ENCODE measurements at places on chromosomes 1 and 21.

GRCh38 chr1:153515504-153516394 lies 20.0 kb downstream of the S100A6 start:
- DNase-seq = no peak

DNA sequence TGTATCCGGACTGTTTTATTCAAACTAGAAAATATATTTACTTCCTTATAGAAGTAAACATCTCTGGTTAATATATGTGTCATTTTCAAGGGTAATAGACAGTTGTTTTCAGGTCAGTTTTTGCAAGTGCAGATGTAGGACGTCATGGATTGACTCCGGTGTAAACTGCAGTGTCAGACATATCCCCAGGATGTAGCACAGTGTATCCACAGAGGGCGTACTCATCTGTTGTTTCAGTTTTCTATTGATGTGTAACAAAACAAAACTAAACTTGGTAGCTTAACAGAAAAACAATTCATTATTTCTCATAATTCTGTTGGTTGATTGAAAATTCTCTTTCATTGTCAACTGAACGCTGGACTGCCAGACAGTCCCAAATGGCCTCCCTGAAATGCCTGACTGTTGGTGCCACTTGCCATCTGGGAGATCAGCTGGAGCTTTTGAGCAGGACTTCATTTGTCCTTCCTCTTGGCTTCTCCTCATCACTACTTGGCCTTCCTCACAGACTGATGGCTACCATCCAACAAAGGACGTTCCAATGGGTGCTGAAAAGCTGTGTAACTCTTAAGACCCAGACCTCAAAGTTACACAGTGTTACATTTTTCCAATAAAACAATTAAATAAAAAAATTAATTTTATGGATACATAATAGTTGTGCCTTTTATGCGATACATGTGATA lies 181.6 kb downstream of the NCAM2 start:
- no peak for DNase-seq

- no peak for DNase-seq
Measured at GRCh38 chr1:16294219-16295212, 57.5 kb upstream of the CPLANE2 start.

DNA sequence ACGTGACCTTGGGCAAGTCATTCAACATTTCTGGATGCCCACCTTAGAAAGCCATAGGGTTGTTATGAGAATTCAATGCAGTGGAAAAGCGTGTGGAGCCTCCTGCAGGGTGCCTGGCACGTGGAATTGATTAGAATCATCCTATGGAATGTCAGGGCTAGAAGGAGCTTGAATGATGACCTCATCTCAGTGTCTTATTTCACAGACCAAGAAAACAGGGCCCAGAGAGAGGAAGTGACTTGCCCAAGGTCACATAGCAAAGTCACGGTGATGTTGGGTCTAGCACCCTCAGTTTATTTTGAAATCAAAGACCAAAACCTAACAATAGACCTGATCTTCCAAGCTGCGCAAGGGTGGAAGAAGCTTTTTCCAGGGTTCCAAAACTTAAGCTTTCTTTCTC lies 6.0 kb downstream of the TRABD2B start:
- DNase-seq = peak; percentile 70

GRCh38 chr1:15400627-15401026 lies 9.1 kb upstream of the EFHD2 start:
- DNase-seq = no peak

GRCh38 chr1:30034627-30035521 lies 688.5 kb downstream of the MATN1 start:
- no peak for DNase-seq

DNA sequence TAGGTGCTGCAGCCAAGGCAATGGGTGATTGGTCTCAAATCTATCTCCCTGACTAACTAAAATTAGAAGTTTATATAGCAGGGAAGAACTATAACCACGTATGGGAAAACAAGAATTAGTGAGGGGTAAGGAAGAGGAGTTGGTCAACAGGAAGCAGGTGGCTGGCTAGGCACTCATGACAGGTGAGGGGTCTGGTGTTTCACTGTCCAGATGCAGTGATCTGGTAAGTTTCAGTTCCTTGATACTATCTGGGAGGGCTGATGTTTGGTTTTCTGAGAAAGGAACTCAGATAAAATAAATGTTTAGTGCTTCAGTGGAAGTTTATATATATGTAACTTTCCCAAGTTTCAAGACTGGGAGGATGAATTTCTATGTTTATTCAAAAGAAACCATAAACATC lies 11.6 kb upstream of the POU2F1 start:
- no peak for DNase-seq

- no peak for DNase-seq
Measured at GRCh38 chr21:44921928-44922327, 1.2 kb upstream of the ITGB2 start.

DNA sequence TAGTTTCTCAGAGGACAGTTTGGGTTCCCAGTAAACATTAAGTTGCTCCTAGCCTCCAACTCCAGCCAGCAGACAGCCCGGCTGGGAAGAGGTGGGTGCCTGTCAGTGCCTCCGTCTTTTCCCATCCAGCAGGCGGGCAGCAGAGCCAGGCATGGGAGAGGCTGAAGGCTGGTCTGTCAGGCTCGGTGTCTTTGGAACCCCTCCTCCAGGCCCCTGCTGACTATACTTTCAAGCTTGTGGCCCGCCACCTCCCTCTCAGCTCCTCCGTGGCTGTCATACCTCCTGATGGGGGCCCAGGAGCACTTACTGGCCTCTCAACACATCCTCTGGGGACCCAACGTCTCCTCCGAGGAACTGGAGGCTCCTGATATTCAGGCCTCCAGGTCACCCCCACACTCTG lies 140.9 kb downstream of the ACTL8 start:
- DNase-seq = no peak

DNA sequence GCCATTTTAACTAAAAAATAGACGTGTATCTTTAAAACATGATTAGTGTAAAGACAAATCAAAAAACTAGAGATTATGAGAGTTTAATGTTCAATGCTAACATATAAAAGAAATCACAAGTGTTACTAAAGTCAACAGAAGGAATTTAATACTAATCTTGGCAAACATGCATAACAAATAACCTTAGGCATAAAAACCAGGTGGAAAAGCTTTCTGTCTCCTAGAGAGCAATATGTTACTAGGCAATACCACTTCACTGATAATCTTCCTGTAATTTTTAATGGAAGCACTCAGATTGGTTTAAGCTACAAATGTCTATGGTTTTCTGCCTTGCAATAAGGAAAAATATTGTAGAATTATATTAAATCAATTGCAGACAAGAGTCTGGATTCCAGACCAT lies 121.9 kb downstream of the NME7 start:
- no peak for DNase-seq

DNA sequence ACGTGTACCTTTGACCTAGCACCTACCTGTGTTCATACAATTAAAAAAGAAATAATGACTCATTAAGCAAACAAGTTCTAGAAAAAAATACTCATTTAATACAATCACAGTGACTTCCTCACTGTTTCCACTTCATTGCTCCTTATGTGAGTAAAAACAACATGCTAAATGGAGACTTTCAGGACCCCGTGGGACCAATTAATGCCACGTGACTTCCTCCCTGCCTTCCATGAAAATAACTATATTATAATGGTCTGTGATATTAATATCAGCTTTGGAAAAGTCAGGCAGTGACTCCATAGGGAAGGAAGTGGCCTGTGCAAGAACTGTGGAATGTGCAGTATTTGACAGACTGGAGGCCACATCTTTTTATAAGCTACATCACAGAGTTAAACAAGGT lies 337.8 kb downstream of the HLX start:
- DNase-seq = no peak

GRCh38 chr1:153677718-153678518 lies 570 bp upstream of the NPR1 start:
- no peak for DNase-seq

DNA sequence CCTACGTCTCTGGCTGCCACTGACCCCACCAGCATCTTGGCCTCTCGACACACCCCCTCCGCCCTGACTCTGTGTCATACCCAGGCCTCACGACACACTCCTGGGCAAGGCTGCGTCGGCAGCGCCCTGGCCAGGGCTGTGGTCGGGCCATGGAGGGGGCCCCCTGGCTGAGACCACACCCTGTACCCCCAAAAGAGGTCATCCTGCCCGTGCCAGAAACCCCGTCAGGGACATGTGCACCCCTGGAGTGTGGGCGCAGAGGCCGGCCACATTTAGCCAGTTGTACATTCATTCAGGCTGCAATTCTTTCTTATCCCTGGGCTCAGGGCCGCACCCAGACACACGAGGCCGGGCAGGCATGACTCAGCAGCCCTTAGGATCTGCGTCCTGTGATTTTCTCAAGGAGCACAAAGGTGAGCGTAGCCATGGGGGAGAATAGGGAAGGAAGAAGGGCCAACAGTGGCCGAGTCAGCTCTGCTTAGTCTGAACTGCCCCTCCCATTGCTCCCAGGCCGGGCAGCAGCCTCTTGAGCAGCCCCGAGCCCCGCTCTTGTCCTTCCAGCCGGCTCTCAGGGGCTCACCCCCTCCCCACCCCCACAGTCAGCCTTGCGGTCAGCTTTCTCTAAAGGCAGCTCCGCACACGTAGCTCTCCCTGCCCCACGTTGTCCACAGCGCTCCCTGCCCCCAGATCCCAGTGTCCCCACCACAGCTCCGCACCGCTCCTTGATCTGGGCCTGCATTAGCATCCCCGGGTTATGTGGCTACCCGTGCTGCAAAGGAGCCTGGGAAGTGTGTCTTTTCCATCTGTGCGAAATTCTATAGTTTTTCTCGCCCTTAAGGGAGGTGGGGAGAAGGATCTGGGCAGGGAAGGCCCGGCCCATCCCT lies 7.9 kb downstream of the CSTB start:
- DNase-seq = no peak

GRCh38 chr21:42695697-42696380 lies 42.4 kb downstream of the PDE9A start:
- no peak for DNase-seq

- DNase-seq = no peak
Measured at GRCh38 chr21:36792505-36792967, 93.6 kb downstream of the SIM2 start.

- DNase-seq = no peak
Measured at GRCh38 chr1:184153731-184154130, 102.2 kb downstream of the TSEN15 start.

GRCh38 chr1:245583575-245584330 lies 429.0 kb downstream of the KIF26B start:
- no peak for DNase-seq

DNA sequence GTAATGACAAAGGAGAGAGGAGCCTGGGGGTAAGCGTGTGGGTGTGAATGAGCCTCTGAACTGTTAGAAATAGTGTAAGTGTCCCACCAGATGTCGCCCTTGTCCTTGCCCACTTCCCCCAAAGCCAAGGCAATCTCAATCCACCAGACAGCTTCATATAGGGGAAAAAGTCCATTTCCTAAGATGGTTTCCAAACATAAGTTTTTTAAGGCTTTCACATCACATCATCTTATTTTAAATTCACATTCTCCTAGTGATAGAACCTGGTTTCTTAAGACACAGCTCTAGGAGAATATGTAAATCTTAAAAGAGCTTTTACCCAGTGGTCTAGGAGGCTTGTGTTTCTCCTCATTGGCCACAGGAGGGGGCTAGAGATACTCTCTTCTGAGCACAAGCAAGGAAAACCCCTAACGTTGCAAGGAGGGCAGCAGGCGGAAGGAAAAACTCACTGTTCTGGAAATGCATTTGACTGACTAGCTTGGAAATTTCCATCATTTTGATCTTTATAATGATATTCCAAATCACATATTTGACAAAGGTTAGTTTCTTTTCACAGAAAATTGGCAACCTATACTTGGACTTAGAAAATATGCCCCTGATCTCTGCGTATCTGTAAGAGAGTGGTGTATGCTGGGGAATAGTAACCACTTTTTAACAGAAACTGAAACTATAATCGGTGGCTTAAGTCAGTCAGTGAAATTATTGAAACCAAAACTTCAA lies 51.9 kb upstream of the LPAR3 start:
- peak; percentile 95 for DNase-seq

DNA sequence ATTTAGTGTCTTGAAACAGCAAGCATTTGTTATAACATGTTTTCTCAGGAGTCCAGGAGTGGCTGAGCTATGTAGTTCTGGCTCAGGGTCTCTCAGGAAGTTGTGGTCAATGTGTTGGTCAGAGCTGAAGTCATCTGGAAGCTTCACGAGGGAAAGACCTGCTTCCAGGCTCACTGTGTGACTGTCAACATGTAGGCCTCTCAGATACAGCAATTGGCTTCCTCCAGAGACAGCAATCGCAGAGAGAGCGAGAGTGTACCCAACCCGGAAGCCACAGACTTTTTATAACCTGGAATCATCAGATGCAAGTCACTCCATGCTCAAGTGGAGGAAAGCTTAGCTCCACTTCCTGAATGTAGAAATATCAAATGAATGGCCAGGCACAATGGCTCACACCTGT lies 40.9 kb downstream of the TNFRSF9 start:
- no peak for DNase-seq

- no peak for DNase-seq
Measured at GRCh38 chr1:152148981-152149380, 10.0 kb downstream of the RPTN start.

DNA sequence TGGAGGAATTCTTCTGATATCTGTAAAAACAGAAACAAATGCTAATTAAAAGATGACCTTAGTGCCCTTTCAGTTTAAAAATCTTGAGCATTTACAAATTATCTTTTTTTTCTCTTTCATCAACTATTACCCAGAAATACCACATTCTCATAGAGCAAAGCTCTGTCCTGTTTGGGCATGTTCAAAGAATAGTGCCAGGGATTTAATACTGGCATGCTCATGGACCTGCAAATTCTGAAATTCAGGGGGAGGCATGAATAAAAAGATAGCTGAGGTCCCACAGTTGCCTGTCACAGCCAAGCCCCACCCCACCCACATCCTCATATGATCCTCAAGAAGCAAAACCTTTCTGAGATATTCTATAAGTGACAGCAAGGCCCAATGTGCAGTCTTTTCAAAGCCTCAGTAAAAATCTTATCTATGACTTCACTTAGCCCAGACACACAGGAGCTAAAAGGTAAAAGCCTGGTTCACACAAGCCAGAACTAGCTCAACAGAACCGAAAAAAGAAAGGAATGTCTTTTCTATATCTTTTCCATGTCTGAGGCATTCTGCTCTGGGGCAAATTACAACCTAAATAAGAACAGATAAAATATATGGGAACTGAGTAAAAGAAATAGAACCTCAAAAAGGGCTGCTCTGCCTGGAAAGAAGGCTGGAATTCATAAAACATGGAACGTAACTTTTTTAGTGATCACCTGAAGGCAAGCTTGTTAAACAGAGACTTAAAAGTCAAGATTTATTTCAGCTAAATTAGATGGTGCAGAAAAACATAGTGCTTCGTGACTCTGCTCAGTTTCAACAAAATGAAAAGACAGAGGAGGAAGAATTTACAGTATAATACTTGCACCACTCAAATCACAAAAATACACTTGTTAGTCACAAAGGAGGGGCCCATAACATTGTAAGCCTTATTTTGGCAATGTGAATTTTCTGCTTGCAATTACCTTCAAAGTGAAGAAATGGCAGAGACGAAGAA lies 11.0 kb downstream of the WLS start:
- DNase-seq = no peak

DNA sequence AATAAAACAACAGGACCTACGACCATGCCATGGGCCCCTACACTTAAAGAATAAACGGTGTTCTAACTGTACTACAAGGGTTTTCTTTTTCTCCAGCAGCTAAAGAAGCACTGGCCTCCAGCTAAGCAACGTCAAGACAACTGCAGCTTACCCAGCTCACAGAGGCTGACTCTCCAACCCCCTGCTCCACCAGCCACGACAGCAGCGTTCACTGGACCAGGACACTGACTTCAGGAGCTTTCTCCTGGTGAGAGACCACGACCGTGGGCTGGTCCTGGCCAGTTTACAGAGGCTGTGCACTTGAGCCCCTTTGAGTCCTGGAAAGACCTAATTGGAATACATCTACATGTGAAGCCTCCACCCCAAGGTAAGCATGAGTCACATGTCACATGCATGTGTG lies 39.4 kb downstream of the WNT9A start:
- DNase-seq = no peak

GRCh38 chr1:91282695-91283420 lies 121.8 kb downstream of the HFM1 start:
- peak; percentile 78 for DNase-seq
